NCI-H2081 (cell line): ENCODE measurements at places on chromosomes 12 and 14.

DNA sequence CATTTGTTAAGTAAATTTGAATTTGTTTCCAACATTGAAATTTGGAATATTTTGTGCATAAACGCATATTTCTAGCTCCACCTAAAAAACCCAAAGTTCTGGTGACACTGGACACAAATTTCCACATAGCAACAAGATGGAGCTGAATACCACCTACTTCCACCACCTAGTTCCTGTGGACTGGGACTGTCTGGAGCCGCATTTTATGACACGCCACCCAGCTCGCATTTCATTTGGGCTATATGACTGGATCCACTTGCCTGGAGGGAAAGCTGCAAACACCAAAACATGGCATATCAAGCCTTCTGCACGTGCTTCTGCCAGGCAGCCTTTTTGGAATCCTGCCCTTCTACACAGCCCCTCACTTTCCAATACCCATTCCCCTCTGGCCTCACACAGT is 173.4 kb downstream of the KIF21A start:
- no peak for DNase-seq

GRCh38 chr12:110023059-110023980 is 24.1 kb downstream of the ANKRD13A start:
- DNase-seq = peak; percentile 10

GRCh38 chr12:64103825-64104740 is 118.0 kb downstream of the KICS2 start:
- DNase-seq = no peak

- no peak for DNase-seq
Observed at GRCh38 chr14:63939006-63939270, 86.1 kb downstream of the SYNE2 start.

- no peak for DNase-seq
Observed at GRCh38 chr14:91371011-91371989, 46.3 kb downstream of the CCDC88C start.

- DNase-seq = no peak
Observed at GRCh38 chr12:75563351-75563750, 51.9 kb upstream of the KRR1 start.

DNA sequence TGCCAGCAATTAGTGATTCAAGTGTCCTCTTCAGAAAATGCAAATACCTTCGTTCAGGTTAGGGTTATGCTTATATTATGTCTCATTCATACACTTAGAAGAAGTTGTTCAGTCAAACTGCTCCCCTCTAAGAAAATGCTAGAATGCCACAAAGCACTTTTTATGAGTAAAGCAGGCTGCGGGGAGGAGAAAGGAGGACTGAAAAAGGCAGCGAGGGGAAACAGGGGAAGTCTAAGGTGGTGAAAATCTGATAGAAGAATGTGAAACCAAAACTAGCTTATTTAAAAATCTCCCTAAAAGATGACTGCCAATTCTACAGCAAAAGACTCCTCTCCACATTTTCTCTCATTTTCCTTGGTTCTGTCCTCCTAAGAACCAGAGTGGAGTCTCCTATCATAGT is 70.1 kb downstream of the PRKD1 start:
- DNase-seq = no peak

DNA sequence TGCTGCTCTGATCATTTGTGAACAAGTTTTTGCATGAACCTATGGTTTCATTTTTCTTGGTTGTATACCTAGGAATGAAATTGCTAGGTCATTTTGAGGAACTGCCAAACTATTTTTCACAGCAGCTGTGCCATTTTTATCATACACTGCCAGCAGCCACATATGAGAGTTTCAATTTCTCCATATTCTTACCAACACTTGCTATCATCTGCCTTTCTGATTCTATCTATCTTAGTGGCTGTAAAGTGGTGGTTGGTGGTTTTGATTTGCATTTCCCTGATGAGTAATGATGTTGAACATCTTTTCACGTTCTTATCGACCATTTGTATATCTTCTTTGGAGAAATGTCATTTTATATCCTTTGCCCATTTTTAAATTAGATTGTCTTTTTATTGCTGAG is 146.1 kb downstream of the C12orf75 start:
- no peak for DNase-seq

- no peak for DNase-seq
Observed at GRCh38 chr14:96206461-96206860, 1.8 kb downstream of the BDKRB2 start.

DNA sequence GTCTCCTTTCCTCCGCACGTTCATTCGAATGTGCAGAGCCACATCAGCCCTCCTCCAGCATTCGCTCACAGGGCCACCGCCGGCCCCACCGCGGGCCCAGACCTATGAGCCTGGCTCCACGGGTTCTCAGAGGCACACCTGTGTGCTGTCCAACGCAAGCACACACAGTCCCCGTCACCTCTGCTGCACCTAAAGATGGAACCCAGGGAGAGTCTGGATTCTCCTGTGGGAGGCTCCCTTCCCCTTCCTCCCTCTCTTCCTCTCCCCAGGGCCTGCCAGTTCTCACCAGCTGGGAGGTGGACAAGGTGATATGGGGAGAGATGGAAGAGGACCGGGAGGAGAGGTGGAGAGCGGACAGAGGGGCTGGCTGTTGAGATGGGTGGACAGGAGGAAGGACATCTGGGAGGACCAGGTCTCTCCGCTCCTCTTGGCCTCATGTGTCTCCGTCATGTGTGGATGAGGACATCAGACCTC is 4.9 kb upstream of the AQP6 start:
- DNase-seq = no peak

DNA sequence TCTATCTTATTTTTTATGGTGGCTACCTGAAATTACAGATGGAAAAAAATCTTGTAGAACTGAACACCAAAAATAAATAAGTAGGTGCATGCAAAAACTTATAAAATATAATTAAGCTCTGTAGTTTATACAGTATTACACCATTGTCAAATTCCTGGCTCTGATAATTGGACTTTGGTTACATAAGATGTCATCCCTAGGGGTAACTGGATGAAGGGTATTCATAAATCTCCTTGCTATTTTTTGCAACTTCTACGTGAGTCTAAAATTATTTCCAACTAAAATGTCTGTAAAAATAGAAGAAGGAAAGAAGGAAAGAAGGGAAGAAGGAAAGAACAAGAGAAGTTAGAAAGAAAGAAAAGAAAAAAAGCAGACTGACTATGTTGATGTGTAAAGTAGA is 716.6 kb downstream of the BCL11B start:
- no peak for DNase-seq

DNA sequence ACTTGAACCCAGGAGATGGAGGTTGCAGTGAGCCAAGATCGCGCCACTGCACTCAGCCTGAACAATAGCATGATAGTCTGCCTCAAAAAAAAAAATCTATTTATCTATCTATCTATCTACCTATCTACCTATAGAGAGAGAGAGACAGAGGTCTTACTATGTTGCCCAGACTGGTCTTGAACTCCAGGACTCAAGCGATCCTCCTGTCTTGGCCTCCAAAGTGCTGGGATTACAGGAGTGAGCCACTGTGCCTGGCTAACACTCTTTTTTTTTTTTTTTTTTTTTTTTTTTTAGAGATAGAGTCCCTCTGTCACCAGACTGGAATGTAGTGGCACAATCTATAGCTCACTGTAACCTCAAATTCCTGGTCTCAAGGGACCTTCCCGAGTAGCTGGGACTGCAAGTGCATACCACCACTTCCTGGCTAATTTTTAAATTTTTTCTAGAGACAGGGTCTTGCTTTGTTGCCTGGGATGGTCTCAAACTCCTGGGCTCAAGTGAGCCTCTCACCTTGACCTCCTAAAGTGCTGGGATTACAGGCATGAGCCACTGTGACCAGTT is 1.9 kb downstream of the FAM186A start:
- no peak for DNase-seq

- no peak for DNase-seq
Observed at GRCh38 chr12:123813349-123813748, 51.2 kb downstream of the DNAH10 start.

DNA sequence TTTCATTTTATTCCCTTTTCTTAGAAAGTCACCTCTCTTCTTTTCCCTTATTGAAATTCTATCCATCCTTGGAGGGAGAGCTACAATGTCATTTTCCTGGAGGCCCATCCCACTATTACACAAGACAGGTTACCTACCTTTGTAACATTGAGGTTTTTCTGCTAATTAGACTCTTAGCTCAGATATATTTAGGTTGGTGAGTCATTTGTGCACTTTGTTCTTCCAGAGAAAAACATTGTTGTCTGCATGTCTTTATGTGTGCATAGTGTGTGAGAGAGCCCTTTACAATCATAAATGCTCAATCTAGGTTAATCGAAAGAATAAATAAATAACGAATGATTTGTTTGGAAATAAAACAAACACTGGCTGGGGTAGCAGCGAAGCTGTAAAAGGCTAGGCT is 191.8 kb downstream of the DACT1 start:
- DNase-seq = peak; percentile 40

GRCh38 chr14:85813040-85813439 is 283.1 kb downstream of the FLRT2 start:
- DNase-seq = no peak

DNA sequence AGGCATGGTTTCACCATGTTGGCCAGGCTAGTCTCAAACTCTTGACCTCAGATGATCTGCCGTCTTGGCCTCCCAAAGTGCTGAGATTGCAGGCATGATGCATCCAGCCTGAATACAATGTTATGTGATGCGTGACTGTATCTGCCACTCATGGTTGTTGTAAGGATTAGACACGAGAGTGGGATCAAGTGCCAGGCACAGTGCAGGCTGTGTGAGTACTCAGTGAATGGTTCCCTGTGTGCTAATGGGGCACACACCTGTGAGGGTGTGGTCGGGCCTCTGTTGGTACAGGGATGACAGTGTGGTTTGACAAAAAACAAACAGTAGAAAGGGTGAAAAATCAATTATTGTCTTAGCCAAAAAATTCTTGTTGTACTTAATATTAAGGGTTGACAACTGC is 61.8 kb downstream of the TECPR2 start:
- no peak for DNase-seq

DNA sequence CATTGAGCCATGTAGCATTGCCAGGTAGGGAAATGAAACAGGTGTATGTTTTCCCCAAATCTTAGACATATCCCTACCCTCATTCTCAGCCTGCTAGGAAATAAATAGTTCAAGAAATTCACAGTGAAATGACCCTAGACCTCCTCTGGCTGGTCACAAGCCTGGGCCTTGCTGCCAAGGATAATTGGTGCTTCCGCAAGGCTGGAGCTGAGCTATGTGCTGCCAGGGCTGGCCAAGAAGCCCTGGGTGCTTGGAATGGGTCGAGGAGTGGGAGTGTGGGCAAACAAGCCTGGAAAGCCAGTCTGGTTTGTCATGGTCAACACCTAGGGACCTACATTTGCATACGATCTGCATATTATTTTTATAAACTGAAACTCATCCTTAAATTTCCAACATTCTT is 31.3 kb upstream of the SLC10A1 start:
- no peak for DNase-seq

- DNase-seq = no peak
Observed at GRCh38 chr12:107344035-107344808, 250.9 kb upstream of the CRY1 start.

DNA sequence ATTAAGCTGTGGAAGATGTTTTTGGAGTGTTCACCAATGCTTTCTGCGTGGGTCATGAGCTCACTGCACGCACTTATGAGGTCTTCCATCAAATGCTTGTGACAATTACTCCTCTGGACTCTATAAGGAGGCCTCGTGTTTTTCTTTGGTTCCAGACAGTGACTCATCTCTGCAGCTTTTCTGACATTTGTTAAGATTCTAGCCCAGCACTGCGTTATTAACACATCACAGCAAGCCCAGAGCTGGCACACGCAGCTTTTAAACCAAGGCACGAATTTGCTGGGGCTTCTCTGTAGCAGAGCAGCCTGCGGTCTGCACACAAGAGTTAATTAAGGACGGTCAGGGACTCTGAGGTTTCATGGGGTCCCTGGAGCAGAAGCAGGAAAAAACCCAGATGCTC is 16.9 kb downstream of the MEG3 start:
- no peak for DNase-seq

DNA sequence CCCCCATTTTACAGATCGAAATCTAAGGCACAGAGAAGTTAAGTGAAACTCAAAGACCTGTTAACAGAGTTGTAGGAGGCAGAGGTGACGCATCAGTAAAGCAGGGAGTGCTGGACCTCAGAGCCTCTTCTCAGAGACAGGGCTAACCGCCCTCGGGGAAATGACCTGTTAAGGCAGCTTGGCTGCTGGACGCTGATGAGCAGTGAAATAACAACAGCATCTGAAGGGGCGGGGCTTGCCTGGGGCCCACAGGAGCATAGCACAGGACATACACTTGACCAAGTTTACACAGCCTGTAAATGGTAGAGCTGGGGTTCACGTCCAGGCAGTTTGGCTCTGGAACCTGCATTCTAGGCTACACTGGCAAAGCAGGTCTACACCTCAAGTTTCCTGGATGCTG is 39.3 kb downstream of the LRTM2 start:
- no peak for DNase-seq

- DNase-seq = no peak
Observed at GRCh38 chr14:100710826-100711462, 15.7 kb upstream of the DLK1 start.

DNA sequence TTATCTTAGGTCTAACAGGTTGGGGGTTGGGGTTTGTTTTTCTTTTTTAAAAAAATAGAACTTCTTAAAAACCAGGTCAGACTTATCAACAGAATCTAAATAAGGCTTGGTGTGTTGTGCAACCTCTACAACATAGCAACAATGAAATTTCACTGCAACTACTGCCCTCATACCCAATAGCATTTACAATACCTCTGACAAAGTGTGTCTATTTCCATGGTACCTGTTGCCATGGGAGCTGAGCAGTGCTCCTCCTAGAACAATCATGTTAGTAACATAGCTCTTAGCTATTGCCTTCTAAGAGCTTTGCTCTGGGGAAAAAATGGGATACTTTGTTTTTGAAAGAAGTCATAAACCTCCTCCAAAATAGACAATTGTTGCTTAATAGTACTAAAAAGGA is 103.3 kb upstream of the CCDC175 start:
- DNase-seq = peak; percentile 11

GRCh38 chr12:89326239-89327040 is 25.9 kb downstream of the DUSP6 start:
- no peak for DNase-seq

- DNase-seq = no peak
Observed at GRCh38 chr12:116657921-116658495, 79.9 kb downstream of the SPRING1 start.

DNA sequence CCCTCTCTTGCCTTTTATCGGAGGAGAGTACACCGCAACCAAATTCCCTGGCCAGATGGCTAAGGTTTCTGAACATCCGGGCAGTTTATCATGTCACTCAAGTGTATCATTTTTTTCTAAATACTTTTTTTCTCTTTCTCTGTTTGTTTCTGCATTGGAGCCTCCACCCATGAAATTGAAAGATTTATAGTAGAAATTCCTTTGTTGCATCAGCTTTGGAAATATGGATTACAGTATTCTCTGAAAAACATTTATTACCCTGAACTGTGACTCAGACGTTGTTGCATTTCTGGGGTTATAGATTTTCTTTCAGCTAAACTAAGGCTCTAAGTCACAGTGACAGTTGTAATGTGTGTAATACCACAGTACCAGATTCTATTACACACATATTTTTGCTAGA is 187.0 kb downstream of the SPTSSA start:
- no peak for DNase-seq
